Stimulated activated CD8-positive, alpha-beta memory T cell treated with anti-CD3 and anti-CD28 coated beads, Interleukin-12 subunit alpha, Interleukin-12 subunit beta, amount 100 ng/mL, for 1 hour (primary cell): ENCODE measurements at places on chromosomes 7 and 10.

DNA sequence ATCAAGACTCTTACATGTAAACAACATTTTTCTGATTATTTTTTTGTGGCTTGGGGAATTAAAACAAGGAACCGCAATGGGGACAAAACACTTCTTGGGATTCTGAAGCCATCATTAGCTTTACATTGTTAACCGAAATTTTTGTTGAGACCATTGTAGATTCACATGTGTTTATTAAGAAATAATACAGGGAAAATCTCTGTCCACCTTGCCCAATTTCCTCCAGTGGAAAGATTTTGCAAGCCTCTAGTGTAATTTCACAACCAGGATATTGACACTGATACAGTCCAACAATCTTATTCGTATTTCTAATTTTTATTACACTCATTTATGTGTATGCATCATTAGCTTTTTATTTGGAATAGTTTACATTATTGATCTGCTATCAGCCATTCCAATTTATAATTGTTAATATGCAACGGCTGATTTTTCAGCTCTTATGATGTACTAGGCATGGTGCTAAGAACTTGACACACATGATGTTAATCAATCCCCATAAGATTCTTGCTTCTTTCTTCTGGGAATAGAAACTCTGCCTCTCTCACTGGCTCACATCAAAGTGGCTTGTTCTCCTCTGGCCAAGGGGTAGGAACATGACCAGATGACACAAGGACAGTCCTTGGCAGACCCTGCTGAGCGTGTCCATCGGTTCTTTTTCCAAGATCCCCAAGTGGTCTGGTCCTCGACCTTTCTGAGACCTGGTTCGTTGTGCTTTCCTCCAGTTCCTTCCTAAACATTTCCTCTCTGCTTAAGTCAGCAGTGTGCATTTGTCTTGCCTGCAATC, 137.6 kb downstream of the ADAM12 start:
- no peak for DNase-seq

GRCh38 chr7:131537571-131537978, 18.9 kb downstream of the PODXL start:
- DNase-seq: no peak

DNA sequence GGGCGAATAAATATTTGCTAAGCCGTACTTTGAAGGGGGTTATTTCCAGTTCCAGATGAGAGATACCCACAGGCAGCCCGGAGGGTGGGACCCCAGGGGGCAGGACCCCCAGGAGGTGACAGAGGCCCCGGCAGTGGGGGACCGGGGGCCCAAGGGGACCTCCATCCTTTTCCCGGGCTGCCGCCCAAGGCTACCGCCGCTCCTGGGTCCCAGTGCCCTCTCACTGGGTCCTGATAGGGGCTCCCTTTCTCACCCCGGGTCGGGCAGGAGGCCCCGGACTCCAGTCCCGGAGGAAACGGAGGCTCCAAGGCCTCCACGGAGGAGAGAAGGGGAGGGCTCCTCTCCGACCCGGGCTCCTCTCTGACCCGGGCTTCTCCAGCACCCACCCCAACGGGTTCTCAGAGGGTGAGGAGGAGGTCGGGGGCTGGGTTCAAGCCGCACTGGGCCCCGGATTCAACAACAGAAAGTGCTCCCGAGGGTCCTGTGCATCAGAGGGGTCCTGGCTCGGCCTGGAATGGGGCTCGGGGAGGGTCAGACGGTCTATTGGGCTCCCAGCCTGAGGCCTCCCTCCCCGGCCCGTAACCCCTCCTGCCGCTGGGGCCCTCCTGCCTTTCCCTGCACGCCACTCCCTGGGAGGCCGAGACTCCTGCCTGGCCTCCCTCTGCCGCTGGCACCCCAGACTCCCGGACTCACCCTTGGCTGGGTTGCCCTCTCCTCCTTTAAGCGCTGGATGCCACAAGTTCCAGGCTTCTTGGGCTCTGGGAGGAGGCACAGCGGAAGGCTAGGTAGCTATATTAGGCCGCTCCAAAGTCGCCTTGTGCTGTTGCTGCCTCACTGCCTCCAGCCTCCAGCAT, 62.5 kb downstream of the ZNF37A start:
- DNase-seq: no peak

- no peak for DNase-seq
Observed at GRCh38 chr10:131113709-131114291, 197.7 kb downstream of the TCERG1L start.

GRCh38 chr10:117536866-117537435, 5.6 kb upstream of the EMX2 start:
- DNase-seq: no peak

DNA sequence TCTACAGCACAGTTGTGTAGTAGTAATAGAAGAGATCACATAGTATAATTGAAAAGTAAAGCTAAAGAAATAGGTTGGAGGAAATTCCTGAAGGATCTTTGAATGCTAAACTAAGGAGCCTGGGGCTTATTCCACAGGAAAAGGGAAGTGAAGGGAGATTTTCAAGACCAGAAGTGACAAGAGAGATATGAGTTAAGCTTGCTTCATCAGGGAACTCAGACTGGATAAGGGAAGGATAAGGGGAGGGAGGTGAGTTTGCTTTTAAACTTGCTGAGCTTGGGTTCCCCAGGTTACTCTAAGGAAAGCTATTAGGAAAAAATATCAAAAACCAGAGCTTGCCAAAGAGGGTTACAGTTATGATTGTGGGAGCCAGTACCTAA, 182.4 kb downstream of the RAPGEF5 start:
- DNase-seq: no peak

DNA sequence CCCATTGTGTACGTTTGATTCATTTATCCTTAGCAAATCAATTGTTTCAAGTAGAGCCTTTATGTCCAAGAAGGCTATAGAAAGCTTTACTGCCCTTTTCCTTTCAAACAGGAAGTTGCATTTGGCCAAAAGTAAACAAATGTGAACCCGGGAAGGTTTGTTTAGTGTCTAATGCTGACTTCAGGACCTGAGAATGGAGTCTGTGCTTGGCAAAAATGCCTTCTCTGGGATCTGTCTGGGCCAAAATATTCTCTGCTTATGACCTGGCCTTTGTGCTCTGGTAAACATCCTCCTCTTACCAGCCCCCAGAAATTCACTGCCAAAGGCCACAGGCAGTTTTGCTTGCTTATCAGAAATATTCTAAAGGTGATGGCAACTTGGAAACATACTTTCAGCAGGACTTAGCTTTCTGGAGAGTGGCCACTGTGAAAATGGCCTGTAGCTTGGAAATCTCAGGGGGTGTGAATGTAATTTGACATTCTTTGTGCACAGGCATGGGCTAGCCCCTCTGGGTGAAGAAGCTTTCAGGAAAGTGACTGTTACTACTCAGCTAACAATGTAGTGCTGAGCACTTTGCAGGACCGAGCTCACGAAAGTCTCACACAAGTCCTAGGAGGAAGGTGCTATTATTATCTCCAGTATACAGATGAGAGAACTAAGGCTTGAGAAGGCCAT, 199.5 kb downstream of the PTEN start:
- DNase-seq: no peak

GRCh38 chr7:75823198-75823910, 9.7 kb upstream of the CCL24 start:
- no peak for DNase-seq

DNA sequence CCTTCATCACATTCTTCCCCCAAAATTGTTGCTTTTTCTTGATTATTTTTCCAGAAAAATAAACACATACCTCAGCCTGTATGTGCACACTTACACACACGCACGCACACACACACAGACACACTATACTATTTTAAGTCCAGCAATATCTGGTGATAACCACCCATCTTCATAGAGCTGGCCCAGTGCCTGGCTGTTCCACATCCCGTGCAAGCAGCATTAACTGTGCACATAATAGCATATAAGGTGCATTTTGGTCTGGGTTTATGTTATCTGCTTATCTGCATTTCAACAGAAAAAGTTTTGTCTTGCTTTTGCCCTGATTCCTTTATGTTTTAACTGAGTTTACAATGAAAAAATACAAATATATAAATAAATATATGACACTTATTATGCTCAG, 143.1 kb upstream of the KLF6 start:
- DNase-seq: no peak

DNA sequence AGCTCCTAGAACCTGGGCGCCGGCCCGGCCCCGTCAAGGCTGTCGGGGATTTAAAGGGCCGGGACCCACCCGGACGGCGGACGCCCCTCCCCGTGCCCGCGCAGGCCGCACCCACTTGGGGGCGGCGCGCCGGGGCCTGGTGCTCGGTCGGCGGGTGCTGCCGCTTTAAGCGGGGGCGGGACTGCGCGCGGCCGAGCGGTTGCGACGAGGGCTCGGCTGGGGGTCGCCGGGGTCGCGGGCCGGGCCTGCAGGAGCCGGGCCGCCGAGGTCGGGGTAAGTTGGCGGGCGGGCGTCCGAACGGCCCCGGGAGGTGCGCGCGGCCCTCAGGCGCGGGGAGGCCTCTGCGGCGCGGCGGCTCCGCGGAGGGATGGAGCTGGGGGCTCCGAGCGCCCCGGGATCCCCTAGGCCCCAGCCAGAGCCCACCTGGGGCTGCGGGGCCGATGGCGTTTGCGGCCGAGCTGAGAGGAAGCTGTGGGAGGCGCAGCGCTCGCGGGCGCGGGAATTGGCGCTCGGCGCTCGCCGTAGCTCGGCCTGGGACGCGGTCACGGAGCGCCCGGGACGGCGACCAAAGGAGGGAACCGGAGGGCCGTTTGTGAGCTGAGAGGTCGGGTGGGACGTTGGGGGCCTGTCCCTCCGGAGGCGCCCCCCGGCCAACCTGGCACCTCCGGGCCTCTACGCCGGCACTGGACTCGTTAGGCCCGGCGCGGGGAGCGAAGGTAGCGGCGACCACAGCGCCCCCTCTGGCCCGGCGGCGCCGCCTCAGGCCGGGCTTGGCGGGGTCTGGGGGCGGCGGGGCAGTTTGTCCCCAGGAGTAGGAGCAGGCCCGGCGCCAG, at the start of gene TRRAP:
Gene TRRAP, plus strand, starts transcription at position 168 of the 833 bp plus-strand sequence. CDS start 2,619 bp downstream, outside the sequence.
- peak; percentile 39 for DNase-seq

- no peak for DNase-seq
Observed at GRCh38 chr10:128072941-128073645, 53.1 kb downstream of the MKI67 start.

GRCh38 chr7:17770710-17771375, 169.5 kb downstream of the SNX13 start:
- DNase-seq: no peak

GRCh38 chr7:130893441-130893894, 159.5 kb upstream of the KLF14 start:
- DNase-seq: no peak

DNA sequence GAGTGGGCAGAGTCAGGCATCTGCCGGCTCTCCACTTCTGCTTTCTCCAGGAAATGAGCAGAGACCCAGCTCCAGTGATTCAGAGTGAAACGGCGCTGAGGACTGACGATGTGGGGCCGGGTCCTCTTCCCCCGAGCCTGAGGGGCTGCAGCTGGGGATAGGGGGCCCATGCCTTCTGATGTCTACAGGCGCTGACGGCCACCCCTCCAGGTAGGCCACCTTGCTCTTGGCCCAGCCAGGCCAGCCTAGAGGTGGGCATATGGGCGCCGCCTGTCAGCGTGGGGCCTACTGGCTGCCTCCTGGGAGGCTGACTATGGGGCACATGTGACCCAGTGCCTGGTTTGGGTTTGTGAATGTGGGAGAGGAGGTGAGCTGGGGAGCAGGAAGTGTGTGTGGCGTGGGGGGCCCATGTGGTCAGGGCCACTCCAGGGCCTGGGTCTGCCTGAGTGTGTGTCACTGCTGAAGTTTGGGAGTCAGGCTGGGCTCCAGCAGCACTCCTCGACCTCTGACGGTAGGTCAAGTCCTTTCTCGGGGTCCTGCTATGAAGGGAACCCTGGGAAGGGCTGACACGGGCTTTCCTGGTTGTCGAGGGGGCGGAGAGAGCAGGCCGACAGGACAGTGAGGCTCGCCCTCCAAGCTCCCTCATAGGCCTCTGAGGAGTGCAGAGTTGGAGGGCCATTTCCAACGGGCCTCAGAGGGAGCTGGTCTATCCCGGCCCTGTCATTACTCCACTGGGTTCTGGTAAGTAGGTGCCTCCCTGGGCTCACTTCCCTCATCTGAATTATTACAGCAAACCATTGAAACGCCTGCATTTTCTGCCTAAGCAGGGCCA, at the start of gene WDFY4:
Gene WDFY4, plus strand, starts transcription at position 82 of the 832 bp plus-strand sequence. CDS start 24,860 bp downstream, outside the sequence.
- no peak for DNase-seq

DNA sequence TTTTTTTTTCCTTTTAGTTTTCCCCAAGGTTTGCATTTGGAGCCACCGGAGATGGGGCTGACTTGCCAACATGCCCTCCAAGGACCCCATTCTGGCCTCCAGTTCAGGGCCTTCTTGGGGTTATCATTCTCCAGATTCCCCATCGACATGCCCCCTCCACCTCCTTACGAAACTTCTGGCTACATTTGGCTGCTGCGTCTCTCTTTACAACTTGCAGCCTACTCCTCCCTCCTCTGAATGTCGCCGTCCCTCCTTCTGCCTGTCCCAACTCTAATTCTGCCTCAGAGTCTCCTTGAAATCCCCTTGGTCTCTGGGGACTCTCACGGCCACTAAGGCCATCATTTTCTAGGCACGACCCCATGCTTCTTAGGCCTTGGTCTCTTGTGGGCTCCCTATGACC, 72.2 kb upstream of the PODXL start:
- no peak for DNase-seq

DNA sequence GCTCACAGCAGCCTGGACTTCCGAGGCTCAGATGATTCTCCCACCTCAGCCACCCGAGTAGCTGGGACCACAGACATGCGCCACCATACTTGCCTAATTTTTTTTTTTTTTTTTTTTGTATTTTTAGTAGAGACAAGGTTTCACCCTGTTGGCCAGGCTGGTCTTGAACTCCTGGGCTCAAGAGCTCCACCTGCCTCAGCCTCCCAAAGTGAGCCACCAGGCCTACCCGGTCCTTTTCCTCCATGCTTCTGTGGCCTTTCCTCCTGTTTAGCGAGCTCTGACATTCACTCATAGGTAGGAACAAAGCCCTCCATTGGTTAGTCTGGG, 50.1 kb upstream of the SRPK2 start:
- no peak for DNase-seq
